HAP-1 (cell line): ENCODE measurements at places on chromosomes 5 and 9.

GRCh38 chr9:114894609-114895433 is 35.6 kb downstream of the TNFSF8 start:
- no peak for DNase-seq

DNA sequence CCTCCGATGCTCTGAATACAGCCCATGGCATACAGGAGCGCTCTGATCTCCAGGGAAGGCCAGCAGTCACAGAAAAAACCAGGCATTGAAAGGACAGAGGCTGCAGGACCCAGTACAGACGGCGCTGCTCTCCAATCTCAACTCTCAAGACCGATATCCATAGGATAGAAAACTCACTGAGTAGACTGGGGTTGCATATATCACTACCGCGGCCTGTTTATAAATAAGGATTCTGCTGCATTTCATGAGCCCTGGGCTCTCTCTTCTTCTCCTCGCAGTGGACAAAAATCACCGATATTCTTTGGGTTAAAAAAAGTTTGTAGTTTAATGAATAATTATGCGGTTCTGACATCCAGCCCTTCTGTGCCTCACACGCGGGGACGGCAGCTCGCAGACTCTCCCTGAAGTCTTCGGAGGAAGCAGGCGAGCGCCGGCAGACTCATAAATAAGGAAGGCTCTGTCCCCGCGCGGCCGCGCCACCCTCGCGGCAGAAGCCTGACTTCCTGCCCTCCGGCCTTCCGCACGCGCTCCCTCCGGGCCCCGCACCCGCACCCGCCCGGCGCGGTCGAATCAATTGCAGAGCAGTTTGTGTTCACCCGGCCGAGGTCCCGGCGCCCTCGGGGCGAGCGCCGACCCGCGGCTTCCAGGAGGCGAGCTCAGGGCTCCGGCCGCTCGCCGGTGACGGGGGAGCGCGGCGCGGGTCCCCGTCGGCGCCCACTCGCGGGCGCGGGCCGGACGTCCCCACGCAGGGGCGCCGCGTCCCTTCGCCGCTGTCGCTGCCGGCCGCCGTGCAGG is at the start of gene FAM78A:
FAM78A (minus strand) TSS at position 417 of the 795 bp plus-strand sequence; CDS start at position 86, 331 bp downstream.
- peak; percentile 29 for DNase-seq

DNA sequence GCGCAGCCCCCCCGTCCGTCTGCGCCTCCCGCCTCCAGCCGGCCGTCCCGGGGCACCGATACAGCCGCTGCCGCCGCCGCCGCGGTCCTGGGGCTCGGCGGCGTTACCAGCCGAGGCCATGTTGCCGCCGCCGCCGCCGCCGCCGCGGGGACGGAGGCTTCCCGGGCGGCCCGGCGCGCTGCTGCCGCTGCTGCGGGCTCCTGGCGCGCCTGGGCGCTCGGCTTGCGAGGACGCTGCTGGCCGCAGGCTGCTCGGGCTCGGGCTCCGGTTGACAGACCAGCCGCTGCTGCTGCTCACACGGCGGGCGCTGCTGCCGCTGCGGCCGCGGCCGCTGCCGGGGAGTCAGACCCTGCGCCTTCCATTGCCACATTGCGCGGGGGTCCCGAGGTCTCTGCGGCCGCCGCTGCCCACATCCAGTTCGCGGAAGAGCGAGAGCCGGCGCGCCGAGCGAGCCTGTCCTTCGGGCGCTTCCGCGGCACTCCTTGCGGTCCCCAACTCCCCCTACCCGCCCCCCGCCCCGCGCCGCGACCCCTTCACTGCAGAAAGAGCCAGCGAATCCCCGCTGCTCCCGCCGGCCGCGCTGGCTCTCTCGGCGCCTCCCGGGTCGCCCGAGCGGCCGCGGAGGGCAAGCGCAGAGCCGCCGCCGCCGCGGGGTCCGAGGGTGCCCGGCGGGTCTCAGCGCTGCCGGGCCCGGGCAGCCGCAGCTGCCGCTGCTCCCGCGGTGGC is 8.4 kb downstream of the PTCH1 start:
- DNase-seq: no peak

GRCh38 chr9:131417264-131418142 is 23.6 kb downstream of the PRRC2B start:
- DNase-seq: no peak

GRCh38 chr9:82146677-82147076 is 158.1 kb downstream of the SPATA31D1 start:
- no peak for DNase-seq
